Amygdala (tissue), 56 donors: ENCODE measurements at places on chromosomes 16 and 17.
A peak's percentile ranks its signal among the peaks of the same experiment; 100 is the strongest.

DNA sequence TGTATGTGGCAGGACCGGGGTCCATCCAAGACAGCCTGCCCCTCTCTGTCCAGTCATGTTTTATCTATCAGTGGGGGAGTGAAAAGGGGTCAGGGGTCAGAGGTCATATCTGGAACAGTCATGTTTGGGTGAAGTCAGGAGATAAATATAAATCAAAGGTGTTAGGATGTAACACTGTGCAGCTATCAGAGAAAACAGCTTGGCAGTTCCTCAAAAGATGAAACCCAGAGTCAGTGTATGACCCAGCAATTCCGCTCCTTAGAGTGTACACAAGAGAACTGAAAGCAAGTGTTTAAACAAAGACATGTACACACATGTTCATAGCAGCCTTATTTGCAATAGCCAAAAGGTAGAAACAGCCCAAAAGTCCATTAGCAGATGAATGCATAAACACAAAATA lies 361.3 kb downstream of the FOXL1 start:
- DNase-seq = no peak

DNA sequence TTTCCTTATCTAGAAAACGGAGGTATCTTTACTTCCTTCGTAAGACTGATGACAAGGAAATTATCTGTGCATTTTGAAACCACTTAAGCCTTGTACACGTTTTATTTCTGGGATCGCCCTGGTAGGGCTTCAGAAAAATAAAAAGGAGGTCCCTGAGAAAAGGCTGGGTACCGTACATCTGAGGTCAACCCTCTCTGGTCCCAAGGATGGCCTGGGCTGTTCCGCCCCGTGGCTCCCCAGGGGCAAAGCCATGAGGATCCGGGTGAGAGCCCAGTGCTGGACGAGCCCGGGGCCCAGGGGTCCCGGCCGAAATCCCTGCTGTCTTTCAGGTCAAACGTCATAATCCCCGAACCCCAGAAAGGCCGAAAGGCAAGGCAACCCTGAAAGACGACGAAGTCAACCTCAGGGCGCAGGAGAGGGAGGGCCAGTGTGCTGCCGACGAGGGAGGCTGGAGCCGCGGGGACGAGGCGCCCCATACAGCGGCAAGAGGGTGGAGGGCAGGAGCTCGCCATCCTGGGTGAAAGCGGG lies 656 bp upstream of the FUS start:
- no peak for DNase-seq

GRCh38 chr17:65278050-65278819 lies 141.1 kb downstream of the RGS9 start:
- no peak for DNase-seq

GRCh38 chr17:81368161-81369022 lies 26.9 kb upstream of the BAHCC1 start:
- DNase-seq = no peak

DNA sequence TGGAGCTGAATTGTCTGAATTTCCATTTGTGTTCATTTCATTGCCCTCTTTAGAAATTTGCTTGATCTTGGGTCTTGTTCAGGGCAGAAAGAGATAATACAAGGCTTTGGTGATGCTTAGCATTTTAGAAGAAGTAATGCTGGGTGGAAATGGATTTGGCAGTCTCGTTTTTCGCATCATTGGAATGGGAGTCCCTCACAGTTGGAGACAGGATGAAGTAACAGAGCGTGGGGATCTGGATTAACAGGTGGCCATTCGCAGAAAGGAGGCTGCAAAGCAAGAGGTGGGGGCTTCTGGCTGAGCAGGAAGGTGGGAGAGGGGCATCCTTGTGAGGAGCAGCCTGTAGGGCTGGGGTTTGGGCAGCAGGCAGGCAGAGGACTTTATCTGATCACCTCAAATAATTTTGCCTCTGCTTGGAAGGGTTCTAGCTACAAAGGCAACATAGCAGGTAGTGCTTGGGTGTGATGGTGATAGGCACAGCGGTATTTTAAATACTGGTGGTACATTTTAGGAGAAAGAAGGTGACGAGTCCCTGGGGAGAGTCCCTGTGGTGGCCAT lies 17.0 kb downstream of the KSR1 start:
- DNase-seq = no peak

DNA sequence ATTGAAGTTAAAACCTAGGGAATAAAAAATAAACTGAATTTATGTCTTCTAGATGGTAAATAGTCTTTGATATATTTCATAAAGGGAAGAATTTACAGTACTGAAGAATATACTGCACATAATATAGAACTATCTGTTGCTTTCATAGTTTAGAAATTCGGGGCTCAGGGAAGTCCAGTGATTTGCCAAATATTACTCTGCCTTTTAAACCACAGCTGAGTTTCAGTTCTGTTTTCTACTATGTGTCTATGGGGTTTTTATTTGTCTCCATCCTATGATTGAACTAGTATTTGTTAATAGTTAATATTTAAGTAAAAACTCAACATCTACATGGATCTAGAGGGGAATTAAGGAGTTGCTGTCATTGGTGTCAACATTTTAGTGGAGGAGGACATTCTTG lies 715.0 kb upstream of the CDH8 start:
- DNase-seq = no peak

GRCh38 chr17:20965492-20965891 lies 77.3 kb downstream of the USP22 start:
- no peak for DNase-seq

DNA sequence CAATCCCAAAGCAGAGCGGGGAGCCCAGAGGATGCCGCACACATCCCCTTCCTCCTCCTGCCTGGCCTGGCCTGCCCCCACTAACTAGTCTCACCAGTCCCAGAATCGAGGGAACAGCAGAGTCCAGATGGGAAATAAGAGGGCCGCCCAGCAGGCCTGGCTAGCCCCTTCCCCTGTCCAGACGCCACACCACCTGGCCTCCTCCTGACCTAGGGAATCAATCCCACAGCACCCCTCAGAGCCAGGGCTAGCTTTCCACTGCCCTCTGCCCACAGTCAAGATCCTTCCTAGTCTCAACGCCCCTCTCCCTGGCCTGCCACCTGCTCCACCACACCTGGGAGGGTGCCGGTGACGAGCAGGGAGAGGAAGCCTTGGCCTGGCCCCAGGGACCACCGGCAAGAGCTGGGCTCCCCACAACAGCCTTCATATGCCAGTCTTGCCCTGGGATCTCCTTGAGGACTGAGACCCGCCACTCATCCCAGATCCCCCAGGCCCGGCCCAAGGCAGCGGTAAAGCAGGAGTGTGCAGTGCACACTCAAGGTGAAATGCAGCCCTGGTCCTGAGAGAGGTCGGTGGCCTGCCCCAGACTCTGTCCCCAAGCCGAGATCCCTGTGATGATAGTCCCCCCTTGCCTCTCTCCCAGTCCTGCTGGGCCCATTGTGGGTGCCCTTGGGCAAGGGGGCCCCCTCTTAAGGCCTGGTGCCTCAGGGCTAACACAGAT lies 27.9 kb downstream of the KATNB1 start:
- no peak for DNase-seq

GRCh38 chr16:17476414-17477259 lies 5.9 kb upstream of the XYLT1 start:
- no peak for DNase-seq

GRCh38 chr17:63698381-63698885 lies 1.5 kb downstream of the LIMD2 start:
- DNase-seq = no peak

GRCh38 chr17:42270596-42270995 lies 5.6 kb downstream of the STAT5B start:
- DNase-seq = no peak

DNA sequence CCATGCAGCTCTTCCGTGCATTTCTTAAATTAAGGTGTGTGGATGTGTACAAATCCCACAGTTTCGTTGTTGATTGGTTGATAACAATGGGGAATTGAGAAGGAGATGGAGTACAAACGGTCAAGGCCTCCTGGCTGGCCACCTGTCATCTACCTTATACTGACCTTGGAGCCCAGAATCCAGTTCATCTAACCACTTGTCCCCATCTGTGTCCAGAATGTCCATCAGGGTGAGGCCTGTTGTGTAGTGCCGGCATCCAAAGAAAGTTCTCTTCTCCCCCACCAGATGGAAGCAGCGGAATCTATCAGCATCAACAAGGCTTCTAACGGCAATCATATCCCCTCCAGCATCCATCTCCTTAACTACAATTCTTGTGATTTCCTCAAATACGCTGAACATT lies 1.5 kb downstream of the GSDMB start:
- DNase-seq = no peak

GRCh38 chr17:15465045-15465701 lies 2.2 kb downstream of the CDRT4 start:
- DNase-seq = no peak

GRCh38 chr17:13003454-13003851 lies 14.4 kb downstream of the ELAC2 start:
- DNase-seq = no peak

DNA sequence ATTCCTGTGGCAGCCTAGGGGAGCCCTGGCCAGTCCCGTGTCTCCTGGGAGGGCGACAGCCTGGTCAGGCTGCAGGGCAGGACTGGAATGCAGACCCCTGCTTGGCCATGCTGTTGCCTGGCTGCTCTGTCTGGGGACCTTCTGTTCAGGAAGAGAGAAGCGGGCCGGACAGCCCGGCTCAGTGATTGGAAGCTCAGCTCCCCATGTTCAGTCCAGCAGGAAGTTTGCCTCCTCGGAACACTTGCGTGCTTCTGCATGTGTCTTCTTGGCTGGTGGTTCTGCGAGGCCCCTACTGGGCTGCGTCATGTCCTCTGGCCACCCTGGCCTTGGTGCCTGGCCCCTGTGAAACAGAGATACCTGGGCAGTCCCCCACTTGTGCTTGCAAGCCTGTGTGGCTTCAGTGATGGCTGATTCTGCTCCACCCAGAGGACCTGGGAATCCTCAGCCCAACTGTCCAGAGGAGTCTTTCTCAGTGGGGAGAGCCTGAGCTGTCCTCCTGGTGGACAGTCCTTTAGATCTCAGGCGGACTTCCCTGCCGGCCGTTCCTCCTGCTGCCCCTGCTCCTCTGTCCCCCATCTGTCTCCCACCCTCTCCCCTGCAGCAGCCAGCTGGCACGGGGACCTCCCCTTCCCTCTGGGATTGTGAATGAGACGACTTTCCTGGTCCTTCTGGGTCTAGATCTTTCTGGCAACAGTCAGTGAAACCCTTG lies 279.5 kb downstream of the SEC14L1 start:
- DNase-seq = no peak

GRCh38 chr17:82776454-82776853 lies 24.6 kb downstream of the TBCD start:
- no peak for DNase-seq

- DNase-seq = no peak
Observed at GRCh38 chr17:60819447-60820130, 141.9 kb downstream of the BCAS3 start.

- DNase-seq = no peak
Observed at GRCh38 chr16:5922686-5923085, 825.1 kb upstream of the EEF2KMT start.

- DNase-seq = no peak
Observed at GRCh38 chr16:4700380-4700996, 7.1 kb downstream of the NUDT16L1 start.

DNA sequence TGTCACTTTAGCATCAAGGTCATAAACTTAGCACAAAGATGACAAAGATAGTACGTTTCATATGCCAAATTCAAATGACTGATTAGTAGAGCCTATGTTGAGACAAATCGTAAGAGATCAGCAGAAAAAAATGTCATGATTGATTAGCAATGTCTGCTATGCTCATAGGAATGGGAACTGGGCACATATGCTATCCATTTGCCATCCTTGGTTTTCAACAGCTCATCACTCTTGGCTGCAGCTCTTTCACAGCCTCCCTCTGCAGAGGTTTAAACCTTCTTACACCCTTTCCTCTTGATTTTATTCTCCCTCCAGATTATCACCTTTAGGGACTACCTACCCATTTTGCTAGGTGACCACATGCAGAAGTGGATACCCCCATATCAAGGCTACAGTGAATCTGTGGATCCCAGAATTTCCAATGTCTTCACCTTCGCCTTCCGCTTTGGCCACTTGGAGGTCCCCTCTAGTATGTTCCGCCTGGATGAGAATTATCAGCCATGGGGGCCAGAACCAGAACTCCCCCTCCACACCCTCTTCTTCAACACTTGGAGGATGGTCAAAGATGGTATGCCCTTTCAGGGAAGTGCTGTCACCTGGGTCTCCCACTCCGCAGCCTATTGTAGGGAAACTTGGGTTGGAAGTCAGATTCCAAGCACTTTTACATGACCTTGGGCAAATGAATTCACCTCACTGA lies 16.2 kb downstream of the MPO start:
- DNase-seq = no peak

DNA sequence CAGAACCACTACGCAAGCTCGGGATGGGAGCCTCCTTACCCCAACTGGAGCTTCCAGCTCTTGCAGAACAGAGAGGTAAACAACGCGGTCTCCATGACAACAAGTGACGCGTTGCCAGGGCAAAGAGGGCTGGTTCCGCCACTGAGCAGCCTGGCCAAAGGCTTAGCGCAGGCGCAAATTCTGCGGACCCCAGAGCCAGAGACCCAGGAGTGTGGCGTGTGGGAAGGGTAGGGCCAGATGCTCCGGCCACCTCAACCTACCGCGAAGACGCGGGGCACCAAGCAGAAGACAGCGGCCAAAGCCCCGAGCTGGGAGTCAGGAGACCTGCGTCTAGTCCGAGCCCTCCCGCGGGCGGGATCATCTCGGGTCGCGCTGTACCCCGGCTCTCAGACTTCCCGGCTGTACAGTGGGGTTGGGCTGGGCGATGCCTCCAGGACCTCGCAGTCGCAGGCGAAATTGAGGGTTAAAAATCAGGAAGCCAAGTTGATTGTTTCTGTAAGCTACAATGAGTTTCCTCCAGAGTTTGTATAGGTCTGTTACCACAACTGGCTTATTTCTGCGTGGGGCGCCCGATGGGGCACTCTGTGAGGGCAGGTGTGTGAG lies at the start of gene TEKT1:
Gene TEKT1, minus strand, starts transcription at position 69 of the 603 bp plus-strand sequence. CDS start 1,353 bp downstream, outside the sequence.
- DNase-seq = peak; percentile 32

DNA sequence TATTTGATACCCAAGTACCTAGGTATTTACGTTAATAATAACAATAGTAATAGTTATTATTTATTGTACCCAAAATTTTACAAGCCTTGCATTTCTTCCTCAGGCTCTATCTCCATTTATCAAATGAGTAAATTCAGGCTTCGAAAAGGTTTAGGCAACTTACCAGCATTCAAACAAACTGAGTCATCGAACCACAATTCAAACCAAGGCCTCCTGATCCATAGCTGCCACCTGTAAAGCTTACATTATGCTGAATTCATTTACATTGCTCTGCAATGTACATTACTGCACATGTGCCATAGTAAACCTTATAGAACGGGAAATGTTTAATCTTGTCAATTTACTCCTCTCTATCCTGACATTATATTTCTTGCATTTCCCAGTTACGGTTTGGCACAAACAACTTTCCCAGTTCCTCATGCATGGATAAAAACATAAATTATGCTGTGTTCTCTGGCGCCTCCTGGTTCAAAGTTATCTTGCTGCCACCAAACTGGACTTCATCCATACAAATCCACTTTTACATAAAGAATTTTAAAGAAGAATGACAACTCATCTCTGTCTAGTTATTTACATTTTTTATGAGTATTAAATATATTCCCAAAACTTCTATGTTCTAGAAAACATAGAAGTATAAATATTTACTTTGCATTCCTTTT lies 360.6 kb upstream of the SOX9 start:
- DNase-seq = no peak

GRCh38 chr17:58759522-58759921 lies 3.9 kb downstream of the PPM1E start:
- no peak for DNase-seq

GRCh38 chr17:78898075-78898836 lies 4.7 kb downstream of the CEP295NL start:
- DNase-seq = no peak

GRCh38 chr17:27576477-27577083 lies 54.4 kb upstream of the LGALS9 start:
- DNase-seq = no peak

GRCh38 chr16:81500833-81501521 lies 56.4 kb downstream of the CMIP start:
- DNase-seq = no peak
